Caco-2 (cell line): ENCODE measurements at places on chromosomes 3 and 15. TPM values are rescaled to one million over a fixed set of nuclear protein-coding genes. Genes with fewer than 3 reads are reported as not detected.

Gene CFAP92
- 4.5 and 5.9 TPM in 2 replicates for total RNA-seq

Gene HYAL3
- total RNA-seq, result 5.2 and 6.8 TPM in 2 replicates

Gene EIF4E3
- 1.2 and 1.7 TPM in 2 replicates for total RNA-seq

Gene EHD4
- 31.6 TPM in 2 replicates for total RNA-seq

Gene MAGEF1
- 52.2 and 59.1 TPM in 2 replicates for total RNA-seq

Gene KCTD6
- 9.2 and 9.8 TPM in 2 replicates for total RNA-seq

Gene MYO5C
- 29.2 and 33.5 TPM in 2 replicates for total RNA-seq

Gene GOLGA8K
- total RNA-seq, result not detected in 2 replicates

Gene ZBTB20
- 12.8 and 16.5 TPM in 2 replicates for total RNA-seq

DNA sequence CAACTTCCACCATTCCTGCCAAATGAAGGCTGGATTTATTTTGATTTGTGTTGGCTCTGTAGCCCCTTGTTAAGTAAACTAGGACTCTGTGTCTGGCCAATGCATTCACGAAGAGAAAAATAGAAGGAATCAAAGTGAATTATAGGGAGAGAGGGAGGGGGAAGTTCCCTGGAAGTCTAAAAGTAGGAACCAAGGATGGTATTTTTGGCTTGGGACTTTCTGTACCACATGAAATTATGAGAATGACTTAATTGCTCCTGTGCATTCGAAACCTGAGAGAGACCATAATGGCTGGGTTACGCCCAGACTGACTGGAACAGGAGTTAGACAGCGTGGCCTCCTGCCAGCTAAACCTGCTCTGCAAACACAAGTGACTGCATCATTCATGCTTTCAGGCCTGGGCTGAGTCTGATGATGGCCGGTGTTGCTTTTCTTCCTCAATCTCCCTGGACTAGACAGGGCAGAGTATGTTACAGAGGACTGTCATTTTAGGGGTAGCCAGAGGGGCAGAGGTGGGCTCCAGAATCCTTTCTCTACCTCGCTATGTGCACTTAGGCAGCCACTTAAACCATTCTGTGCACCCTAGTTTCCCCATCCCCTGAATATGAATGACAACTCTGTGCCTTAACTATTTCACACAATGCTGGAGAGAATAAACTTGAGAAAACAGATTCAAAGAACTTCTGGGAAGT, 58.9 kb downstream of the MYO1E start:
- no peaks in the 10 kb centered on the region; the same call in 1 of the 2 replicates for H3K36me3 ChIP-seq
- peaks cover 11% of the 10 kb centered on the region for H3K4me1 ChIP-seq
- no peak for DNase-seq

DNA sequence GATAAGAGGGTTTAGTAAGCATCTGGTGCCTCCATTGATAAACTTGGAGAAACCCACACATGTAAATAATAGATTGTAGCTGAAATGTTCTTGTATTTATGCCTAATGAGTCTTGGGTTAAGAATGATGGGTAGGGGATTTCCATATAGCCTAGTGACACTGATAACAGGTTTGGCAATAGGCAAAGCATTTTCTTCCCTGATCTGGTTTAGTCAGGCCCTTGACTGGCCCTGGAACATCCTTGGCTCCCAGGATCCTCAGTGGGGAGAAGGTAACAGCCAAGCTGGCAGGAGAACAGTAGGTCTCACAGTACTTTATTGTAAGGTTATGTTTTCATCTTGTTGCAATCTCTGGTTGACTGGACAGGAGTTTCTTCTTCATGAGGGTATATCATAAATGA, 228.4 kb downstream of the DIPK2A start:
- no peak overlapping the region for H3K4me3 ChIP-seq
- H3K27ac ChIP-seq, result no peak overlapping the region
- no peak for DNase-seq
- no peaks in the 10 kb centered on the region for H3K27me3 ChIP-seq
- H3K36me3 ChIP-seq, result no peaks in the 10 kb centered on the region
- peaks cover 3% of the 10 kb centered on the region; the same call in 1 of the 2 replicates for H3K4me1 ChIP-seq

GRCh38 chr3:176087066-176087697, 1110.1 kb downstream of the TBL1XR1 start:
- DNase-seq, result no peak
- no peak overlapping the region for H3K4me3 ChIP-seq
- no peak overlapping the region for H3K27ac ChIP-seq
- H3K27me3 ChIP-seq, result no peaks in the 10 kb centered on the region
- peaks cover 20% of the 10 kb centered on the region for H3K4me1 ChIP-seq

- no peaks in the 10 kb centered on the region for H3K4me1 ChIP-seq
- H3K4me3 ChIP-seq, result no peak overlapping the region
- H3K27me3 ChIP-seq, result no peaks in the 10 kb centered on the region
- H3K36me3 ChIP-seq, result no peaks in the 10 kb centered on the region
- no peak overlapping the region for H3K27ac ChIP-seq
Measured at GRCh38 chr15:26771578-26772153, 1.2 kb downstream of the GABRB3 start.

DNA sequence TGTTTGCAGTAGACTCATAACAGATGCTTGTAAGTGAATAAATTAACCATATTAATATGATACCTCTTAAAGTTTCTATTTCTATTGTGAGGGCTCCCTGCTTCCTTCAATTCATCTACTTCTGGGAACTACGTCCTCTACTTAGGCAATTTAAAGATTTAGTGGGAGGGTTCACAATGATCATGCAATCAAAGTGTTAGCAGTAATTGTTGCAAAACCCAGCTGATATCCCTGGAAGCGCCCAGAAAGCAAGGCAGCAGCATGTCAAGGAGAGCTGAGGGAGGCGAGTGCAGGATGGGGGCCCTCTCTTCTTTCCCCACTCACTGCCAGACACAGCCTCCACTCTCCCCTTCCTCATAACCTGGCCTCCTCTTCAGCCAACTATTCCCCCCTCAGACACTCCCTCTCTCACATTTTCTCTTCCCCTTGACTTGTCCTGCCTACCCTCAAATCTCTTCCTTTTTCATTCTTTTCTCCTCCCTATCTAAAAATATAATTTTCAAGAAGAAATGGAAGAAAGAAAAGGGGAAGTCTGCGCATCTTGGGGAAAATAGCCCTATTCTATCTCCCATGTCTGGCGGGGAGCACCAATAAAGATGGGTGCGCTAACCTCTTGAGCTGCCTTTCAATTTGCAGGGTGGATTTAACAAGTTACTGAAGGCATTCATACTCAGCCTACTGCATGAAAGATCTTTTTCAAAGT, 6.6 kb downstream of the TMEM212 start:
- no peaks in the 10 kb centered on the region for H3K27me3 ChIP-seq
- H3K4me3 ChIP-seq, result no peak overlapping the region
- DNase-seq, result no peak
- no peaks in the 10 kb centered on the region for H3K36me3 ChIP-seq

DNA sequence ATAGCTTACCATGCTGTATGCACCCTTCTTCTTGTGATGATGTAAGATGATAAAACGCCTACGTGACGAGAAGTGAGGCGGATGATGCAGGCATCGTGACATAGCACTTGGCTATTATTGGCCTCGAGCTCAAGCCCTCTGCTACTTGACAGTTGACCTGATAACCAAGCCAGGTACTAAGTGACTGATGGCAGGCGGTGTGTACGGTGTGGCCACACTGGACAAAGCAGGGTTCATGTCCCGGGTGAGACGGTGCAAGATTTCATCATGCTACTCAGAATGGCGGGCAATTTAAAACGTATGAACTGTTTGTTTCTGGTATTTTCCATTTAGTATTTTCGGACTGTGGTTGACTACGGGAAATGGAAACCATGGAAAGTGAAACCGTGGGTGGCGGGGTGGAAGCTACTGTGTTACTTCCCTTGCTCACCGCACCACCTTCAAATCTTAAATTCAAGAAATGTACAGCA, 57.7 kb downstream of the SLC12A8 start:
- DNase-seq, result no peak
- H3K27me3 ChIP-seq, result no peaks in the 10 kb centered on the region
- H3K4me1 ChIP-seq, result 0 out of 2 replicates have a peak, but pooled peaks cover 5% of the 10 kb centered on the region

GRCh38 chr3:114566767-114567166, 272.9 kb downstream of the TIGIT start:
- no peak overlapping the region for H3K27ac ChIP-seq
- no peaks in the 10 kb centered on the region for H3K27me3 ChIP-seq
- no peak for DNase-seq

DNA sequence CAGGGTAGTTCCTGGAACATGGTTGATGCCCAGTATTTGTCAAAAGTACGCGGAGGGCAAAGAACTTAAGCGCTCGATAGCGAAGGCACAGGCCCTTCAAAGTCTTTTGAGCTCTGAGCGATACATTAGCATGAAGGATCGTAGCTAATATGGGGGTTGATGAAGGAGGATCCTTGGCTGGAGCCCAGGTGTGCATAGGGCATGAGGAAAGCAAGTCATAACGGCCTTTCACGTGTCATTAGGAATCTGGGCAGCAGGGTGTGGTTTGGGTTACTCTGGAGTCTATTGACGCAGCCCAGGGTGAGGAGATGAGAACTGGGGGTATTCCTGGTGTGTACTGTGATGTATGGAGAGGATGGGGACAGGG, 31.7 kb downstream of the SPINK8 start:
- no peaks in the 10 kb centered on the region for H3K36me3 ChIP-seq
- peak; percentile 39 for DNase-seq
- H3K4me3 ChIP-seq, result peak overlapping the region; percentile 83
- H3K27me3 ChIP-seq, result no peaks in the 10 kb centered on the region

DNA sequence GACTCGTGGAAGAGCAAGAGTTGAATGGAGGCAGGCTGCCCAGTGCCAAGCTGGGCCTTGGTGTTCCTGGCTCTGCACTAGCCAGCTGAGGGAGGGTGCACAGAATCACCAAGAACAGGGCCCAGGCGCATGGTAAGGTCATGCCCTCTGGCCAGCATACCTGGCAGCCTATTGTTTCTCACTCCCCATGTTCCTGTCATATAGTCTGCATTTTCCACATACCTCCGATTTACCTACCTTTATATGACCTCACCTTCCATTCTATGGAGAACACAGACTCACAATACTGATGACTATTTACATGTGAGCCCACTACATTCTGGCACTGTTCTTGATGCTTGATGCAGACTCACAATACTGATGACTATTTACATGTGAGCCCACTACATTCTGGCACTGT, 5.4 kb downstream of the CLEC3B start:
- no peak overlapping the region for H3K27ac ChIP-seq
- no peak for DNase-seq
- no peaks in the 10 kb centered on the region for H3K4me1 ChIP-seq
- H3K4me3 ChIP-seq, result no peak overlapping the region

GRCh38 chr3:69178082-69178481, 55.7 kb upstream of the LMOD3 start:
- DNase-seq, result no peak
- no peak overlapping the region for H3K4me3 ChIP-seq
- peak overlapping the region; percentile 80 for H3K27ac ChIP-seq

DNA sequence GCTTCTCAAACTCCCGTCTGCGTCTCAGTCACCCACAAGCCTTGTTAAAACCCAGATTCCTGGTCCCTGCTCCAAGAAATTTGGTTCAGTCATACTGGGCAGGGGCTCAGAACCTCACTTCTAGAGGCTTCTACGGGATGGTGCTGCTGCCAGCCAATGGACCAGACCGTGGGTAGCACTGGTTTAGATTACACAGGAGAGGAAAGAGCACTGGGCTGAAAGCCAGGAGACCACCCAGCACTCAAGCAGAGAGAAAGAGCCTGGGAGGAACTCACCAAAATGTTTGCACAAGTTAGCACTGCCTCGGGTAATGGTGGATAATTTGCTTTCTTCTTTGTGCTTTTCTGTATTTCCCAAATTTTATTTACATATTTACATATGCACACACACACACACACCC, 46.9 kb upstream of the MUC13 start:
- DNase-seq, result no peak
- H3K27ac ChIP-seq, result no peak overlapping the region
- H3K4me1 ChIP-seq, result no peaks in the 10 kb centered on the region; the same call in 1 of the 2 replicates

- no peaks in the 10 kb centered on the region for H3K27me3 ChIP-seq
- H3K27ac ChIP-seq, result no peak overlapping the region
- H3K4me3 ChIP-seq, result no peak overlapping the region
- H3K36me3 ChIP-seq, result no peaks in the 10 kb centered on the region
- no peaks in the 10 kb centered on the region for H3K4me1 ChIP-seq
Measured at GRCh38 chr15:63344731-63345390, 36.8 kb downstream of the CA12 start.

GRCh38 chr15:56495053-56495452, 30.1 kb upstream of the MNS1 start:
- no peaks in the 10 kb centered on the region for H3K36me3 ChIP-seq
- H3K4me3 ChIP-seq, result no peak overlapping the region
- H3K27me3 ChIP-seq, result no peaks in the 10 kb centered on the region
- DNase-seq, result no peak
- no peak overlapping the region for H3K27ac ChIP-seq
- H3K4me1 ChIP-seq, result no peaks in the 10 kb centered on the region

DNA sequence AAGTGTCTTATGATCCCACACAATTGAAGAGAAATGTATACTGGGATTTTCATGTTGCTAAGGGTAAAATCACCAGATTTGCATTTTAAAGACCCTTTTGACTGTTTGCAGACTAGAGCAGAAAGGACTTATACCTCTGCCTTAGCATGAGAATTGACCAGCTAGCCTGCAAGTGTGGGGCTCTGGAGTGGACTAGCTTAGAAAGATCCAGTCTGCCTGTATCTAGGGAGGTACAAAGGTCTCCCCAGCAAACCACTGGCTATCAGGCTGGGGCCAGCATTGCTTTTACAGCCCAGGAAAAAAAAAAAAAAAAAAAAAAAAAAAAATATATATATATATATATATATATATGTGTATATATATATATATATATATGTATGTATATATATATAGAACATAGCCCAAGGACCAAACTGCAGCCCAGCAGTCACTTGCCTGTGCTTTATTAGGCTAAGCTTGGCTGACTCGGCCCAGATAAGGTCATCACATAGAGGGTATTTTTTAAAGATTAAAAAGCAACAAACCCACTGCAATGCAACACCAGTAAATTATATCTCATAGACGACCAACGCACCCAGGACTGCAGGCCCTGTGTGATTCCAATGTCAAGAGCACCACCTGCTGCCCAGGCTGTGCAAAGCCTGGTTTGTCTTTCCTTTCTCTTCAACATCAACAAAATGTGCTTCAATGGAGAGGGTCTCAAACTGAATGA, 63.7 kb downstream of the DCLK3 start:
- H3K4me3 ChIP-seq, result no peak overlapping the region
- H3K27me3 ChIP-seq, result no peaks in the 10 kb centered on the region
- no peak overlapping the region for H3K27ac ChIP-seq
- no peaks in the 10 kb centered on the region for H3K4me1 ChIP-seq
- DNase-seq, result peak; percentile 68
- no peaks in the 10 kb centered on the region for H3K36me3 ChIP-seq

GRCh38 chr3:43966126-43966525, 275.4 kb downstream of the ABHD5 start:
- no peak overlapping the region for H3K27ac ChIP-seq
- H3K4me1 ChIP-seq, result no peaks in the 10 kb centered on the region
- H3K27me3 ChIP-seq, result no peaks in the 10 kb centered on the region; the same call in none of the 2 replicates
- DNase-seq, result no peak

GRCh38 chr3:3799173-3800079, at the start of gene LRRN1:
Gene LRRN1, plus strand, starts transcription at chr3:3799431. Its CDS starts 45,211 bp downstream, at chr3:3844642.
- no peak for DNase-seq
- H3K4me1 ChIP-seq, result no peaks in the 10 kb centered on the region
- H3K36me3 ChIP-seq, result no peaks in the 10 kb centered on the region
- H3K4me3 ChIP-seq, result peak within 1 kb of the TSS; percentile 40
- H3K27me3 ChIP-seq, result no peaks in the 10 kb centered on the region

- H3K36me3 ChIP-seq, result no peaks in the 10 kb centered on the region
- no peak for DNase-seq
- no peaks in the 10 kb centered on the region for H3K27me3 ChIP-seq
- H3K27ac ChIP-seq, result peak overlapping the region; percentile 70
- peaks cover 51% of the 10 kb centered on the region for H3K4me1 ChIP-seq
Measured at GRCh38 chr3:80997622-80998021, 763.8 kb downstream of the GBE1 start.
